CD4-positive, alpha-beta T cell treated with Interleukin-15 for 1 hour (primary cell): ENCODE measurements at places on chromosomes 5 and 9.

GRCh38 chr9:120925535-120926396 is 830 bp downstream of the TRAF1 start:
- DNase-seq: peak; percentile 90

DNA sequence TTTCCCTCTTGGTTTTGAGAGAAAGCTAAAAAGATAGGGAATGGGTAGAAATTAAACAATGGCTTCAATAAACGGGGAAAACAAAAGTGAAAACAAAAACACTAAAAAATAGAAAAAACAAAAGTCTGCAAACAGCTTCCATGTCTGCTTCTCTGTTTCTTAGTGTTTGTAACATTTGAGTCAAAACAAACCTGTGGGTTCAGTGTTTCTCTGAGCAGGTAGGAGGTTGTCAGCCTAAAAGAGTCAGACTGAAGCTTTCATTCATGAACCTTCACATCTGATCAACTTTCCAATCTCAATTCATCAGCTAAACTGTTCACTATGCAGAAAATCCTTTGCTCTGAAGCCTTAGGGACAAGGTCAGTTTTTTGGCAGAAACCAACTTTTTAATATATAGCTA is 102.5 kb upstream of the ADAMTS16 start:
- no peak for DNase-seq

- no peak for DNase-seq
Observed at GRCh38 chr5:147832541-147832940, 1.1 kb upstream of the SPINK1 start.

DNA sequence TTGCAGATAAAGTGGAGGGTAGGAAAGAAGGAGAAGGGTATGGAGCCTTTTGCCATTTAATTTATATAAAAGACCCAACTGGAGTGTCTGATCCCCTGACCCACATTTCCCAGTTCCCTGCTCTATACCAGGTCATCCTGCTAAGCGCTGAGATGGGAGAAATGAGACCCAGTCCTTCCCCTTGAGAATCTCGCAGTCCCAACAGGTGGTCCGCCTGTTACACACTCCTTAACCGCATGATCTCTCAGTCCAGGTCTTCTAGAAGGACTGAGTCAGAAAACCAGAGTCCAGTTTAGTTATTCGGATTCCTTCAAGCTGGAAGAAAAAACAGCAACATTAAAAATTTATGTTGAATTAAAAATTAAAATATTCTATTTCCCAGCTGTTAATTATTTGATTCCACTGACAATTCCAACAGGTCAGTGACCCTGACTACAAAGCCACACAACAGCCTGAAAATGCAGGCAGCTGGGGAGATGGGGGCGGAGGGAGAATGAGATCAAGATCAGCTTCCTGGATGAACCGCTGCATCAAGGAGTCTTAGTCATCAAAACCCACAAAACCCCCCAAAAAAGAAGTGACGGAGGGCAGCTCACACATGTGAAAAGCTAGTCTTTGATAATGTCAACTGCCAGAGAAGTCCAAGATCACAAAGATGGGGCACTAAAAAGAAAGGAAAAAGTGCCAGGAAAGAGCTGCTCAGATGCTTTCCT is 44.0 kb downstream of the GGTA1 start:
- no peak for DNase-seq

- DNase-seq: no peak
Observed at GRCh38 chr5:54301220-54301619, 9.2 kb downstream of the ARL15 start.

DNA sequence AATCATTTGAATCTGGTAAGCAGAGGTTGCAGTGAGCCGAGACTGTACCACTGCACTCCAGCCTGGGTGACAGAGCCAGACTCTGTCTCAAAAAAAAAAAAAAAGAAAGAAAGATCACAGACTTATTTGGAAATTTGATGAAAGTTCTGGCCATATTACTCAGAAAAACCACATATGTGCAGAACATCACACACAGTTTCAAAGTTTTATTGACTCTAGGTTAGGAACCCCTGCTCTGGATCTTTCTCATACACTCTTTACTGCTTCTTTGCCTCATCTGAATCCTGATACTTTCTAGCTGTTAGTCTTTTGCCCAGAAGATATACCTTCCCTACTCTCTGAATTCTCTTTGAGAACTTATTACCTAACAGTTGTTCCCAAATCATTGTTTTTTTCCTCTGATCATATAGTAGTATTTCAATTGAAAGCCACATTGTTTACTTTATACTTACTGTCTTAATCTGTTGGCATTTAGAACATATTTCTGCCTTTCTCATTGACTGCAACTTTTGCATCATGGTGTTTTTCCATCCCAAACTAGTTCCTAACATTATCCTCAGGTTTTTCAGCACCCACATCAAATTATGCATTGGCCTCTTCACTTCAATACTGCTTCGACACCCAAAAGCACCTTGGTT is 68.7 kb downstream of the LNPEP start:
- DNase-seq: no peak

GRCh38 chr9:87245271-87245670 is 252.4 kb upstream of the DAPK1 start:
- no peak for DNase-seq
